ENCODE measurements at places on chromosomes 2 and 18.
A peak's percentile ranks its signal among the peaks of the same experiment; 100 is the strongest.

DNA sequence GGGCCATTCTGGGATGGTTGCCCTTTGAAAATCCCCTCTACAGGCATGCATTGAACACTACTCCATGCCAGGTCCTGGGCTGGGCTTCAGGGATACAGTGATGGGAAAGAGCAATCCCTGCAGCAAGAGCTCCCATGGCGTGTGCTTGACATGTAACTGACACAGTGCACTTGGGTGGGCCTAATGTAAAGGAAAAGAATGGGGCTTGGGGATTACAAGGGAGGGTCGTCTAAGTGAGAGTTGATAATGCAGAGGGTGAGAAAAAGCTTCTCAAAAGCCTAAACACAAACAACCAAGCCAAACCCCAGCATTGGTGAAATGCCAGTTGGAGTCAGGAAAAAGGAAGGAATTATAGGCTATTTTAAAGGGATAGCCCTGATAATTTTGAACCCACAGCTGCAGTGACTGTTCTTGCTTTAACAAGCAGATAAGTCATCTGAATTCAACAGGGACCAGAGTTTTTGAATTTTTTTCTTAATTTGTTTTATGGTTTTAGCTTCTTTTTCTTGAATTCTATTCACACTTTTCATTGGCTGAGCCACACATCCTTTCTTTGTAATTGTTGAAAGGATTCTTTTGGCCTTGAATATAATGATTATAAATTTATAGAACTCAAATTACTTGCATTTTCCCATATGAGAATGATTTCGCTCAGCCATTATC is 308.7 kb downstream of the LPIN1 start:
- DNase-seq: no peak

- DNase-seq: peak; percentile 86
Measured at GRCh38 chr2:201235860-201236811, 24.2 kb upstream of the CASP8 start.

GRCh38 chr2:9638532-9638931 is 7.7 kb upstream of the YWHAQ start:
- DNase-seq: peak; percentile 87

GRCh38 chr2:85405201-85406059 is 4.7 kb downstream of the CAPG start:
- peak; percentile 72 for DNase-seq

DNA sequence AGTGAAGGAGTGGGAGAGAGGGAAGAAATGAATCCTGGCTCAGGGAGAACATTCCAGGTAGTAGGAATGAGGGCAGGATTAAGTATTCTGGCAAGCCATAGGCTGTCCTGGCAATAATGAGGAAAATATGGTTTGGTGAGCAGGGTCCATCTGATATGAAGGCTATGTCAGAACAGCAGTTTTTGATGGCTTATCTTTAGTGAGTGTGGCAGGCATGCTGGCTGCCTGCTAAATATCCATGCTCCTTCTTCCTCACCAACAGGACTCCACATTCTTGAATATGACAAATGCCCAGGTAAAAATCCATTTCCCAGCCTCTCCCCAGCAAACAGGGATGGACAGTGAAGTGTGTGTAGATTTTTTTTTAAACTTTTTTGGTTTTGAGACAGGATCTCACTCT is 13.2 kb upstream of the CTIF start:
- DNase-seq: no peak

- no peak for DNase-seq
Measured at GRCh38 chr2:85886141-85886540, 2.6 kb downstream of the ST3GAL5 start.

- no peak for DNase-seq
Measured at GRCh38 chr2:192854706-192855105, 660.0 kb upstream of the TMEFF2 start.

DNA sequence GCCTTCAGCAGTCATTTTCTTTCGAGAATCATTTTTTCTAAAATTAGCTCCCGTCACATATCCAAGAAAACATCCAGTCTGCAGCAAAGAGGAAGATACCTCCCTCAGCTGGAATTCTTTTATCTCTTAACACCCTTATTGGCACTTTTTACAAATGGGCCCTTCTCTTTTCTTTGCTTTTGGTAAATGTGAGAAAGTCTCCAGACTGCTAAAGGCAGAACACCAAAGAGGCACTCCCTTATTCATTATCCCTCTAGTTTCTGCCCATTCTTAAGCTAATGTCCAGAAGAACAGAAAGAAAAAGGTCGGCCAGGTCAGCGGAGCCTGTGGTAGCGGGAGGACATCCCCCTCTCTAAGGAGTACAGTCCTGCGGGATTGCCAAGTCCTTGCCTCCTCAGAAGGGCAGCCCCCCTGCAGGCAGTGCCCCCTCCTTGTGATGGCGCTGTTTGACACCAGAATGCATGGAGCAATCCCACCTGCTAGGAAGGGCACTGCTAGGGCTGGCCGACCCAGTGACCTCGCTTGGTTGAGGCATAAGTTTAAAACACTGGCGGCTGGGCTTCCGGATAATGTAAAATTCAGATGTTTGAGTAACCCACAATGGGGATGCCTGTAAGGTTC is 34.0 kb downstream of the ST6GAL2 start:
- no peak for DNase-seq

GRCh38 chr18:50199346-50199855 is 4.5 kb upstream of the MYO5B start:
- no peak for DNase-seq

- peak; percentile 64 for DNase-seq
Measured at GRCh38 chr18:44725300-44726058, 44.8 kb downstream of the SETBP1 start.

GRCh38 chr2:20478961-20479360 is 32.1 kb downstream of the RHOB start:
- peak; percentile 33 for DNase-seq

GRCh38 chr2:129877289-129877741 is 102.2 kb upstream of the RAB6C start:
- peak; percentile 93 for DNase-seq

DNA sequence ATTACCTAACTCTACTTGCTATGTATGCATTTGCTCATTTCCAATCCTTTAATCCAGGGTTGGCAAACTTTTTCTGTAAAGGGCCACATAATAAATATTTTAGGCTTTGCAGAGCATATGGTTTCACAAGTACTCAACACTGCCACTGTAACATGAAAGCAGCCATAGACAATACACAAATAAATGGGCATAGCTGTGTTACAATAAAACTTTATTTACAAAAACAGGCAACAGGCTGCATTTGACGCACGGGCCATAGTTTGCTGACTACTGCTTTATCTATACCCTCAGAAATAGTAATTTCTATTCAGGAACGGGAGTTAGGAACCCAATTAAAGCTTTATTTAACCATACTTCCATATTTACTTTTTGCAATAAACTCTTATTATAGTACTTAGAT is 138.7 kb downstream of the DHRS9 start:
- DNase-seq: no peak

GRCh38 chr2:237327175-237327950 is 86.6 kb downstream of the COL6A3 start:
- no peak for DNase-seq

DNA sequence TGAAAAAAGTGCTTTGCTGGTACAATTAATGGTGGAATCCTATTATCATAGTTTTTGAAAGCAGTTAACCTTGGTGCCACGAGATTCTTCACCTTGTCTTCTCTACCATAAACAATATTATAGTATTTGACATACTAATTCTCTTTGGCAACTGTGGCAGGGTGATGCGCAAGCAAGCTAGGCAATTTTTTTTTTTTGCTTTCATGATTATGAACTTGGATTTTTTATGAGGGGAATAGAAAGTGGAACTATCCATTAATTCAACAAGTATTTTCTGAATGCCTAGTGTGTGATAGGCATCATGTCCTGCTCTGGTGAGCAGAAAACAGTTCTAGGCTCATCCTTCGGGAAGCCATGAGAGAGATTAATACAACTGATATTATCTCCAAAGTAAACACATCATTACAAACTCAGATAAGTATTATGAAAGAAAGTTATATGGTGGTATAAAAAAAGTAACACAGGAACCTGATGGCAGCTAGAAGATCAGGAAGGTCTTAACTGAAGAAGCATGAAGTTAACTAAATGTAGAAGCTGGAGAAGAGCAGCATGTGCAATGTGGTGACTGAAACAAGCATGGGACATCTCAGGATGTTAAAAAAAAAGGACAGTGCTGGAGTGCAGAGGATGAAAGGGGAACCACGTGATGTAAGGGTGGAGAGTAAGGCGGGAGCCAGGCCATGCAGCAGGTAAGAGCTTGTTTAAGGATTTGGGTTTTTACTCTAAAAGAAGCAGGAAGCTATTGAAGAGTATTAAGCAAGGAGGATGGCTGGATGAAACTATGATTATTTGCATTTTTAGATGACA is 113.7 kb downstream of the ZEB2 start:
- DNase-seq: no peak

- DNase-seq: no peak
Measured at GRCh38 chr2:241035142-241035817, 36.9 kb downstream of the SNED1 start.

GRCh38 chr2:173099804-173100203 is 24.2 kb downstream of the MAP3K20 start:
- DNase-seq: no peak

- DNase-seq: no peak
Measured at GRCh38 chr2:154097833-154098398, 226.2 kb downstream of the GALNT13 start.

- DNase-seq: no peak
Measured at GRCh38 chr2:236781933-236782816, 212.6 kb downstream of the ACKR3 start.

- DNase-seq: peak; percentile 63
Measured at GRCh38 chr2:119259296-119259860, 35.7 kb downstream of the STEAP3 start.

DNA sequence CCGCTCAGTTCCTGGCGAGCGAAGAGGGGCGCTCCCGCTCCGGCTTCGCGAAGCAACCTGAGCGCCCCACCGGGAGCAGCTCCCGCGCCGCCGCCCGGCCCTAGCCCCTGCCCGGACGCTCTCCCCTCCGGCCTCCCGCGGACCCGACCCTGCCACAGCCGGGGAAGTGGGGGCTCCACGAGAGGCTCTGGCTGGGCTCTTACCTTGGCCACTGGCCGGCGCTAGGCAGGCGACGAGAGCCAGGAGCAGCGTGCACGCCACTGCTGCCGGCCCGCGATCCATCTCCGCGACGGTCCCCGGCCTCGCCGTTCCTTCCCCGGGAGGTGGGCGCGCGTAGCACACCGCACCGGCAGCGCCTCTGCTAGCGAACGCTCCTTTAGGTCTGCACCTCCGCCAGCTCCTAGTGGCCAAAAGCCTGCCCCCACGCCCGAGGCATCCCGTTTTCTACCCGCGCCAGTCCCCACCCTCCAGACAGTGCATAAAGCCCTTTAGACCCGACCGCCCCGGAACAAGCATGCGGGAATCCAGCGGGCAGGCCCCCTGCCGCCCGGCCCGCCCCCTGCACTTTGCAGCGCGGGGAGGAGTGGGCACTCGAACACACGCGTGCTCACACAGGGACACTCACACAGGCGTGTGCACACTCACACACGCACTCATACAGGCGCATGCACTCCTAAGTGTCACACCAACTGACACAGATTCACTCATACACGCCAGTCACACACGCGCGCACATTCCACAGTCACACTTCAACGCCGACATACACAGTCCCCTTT is at the start of gene LRP2:
TSS of gene LRP2 (minus strand) at position 417 of the 776 bp plus-strand sequence. CDS start at position 282, 135 bp downstream.
- DNase-seq: no peak

DNA sequence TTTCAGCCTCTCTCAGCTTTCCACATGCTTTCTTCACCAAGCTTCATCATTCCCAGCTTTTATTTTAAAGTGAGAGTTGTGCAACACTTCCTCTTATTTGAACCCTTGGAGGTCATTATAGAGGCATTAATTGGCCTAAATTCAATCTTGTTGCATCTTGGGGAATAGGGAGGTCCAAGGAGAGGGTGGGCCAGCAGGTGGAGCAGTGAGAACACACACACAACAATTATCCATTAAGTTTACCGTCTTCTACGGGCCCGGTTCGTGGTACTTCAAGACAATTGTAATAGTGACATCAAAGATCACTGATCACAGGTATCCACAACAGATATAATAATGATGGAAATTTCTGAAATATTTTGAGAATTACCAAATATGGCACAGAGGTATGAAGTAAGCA is 457.2 kb upstream of the SMIM21 start:
- DNase-seq: no peak

- no peak for DNase-seq
Measured at GRCh38 chr2:7430869-7431641, 513.8 kb downstream of the RNF144A start.

DNA sequence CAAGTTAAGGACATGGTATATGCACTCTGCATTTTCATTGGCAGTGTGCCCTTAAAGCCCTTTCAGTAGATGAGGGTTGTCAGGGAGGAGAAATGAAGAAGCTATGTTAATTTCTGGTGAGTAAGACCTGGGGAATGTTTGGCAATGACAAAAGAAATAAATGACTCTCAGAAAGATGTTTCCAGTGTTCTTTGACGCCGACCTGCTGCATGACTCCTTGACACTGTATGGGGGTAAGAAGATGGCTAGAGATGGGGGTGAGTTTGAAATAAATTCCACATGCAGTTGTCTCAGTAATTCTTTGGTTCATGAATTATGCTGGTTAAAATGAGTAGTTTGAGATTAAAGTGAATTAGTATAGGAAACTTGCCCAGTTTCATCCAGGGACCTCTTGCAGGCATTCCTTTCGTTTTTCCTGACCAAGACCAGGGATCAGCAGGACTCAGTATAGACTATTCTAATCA is 5.9 kb downstream of the CCDC121 start:
- peak; percentile 91 for DNase-seq

All from fibroblast of skin of scalp (primary cell).